Stimulated activated CD4-positive, alpha-beta T cell treated with anti-CD3 and anti-CD28 coated beads, TNF-alpha, amount 100 ng/mL, for 24 hours (primary cell): ENCODE measurements at places on chromosomes 7 and 10.

DNA sequence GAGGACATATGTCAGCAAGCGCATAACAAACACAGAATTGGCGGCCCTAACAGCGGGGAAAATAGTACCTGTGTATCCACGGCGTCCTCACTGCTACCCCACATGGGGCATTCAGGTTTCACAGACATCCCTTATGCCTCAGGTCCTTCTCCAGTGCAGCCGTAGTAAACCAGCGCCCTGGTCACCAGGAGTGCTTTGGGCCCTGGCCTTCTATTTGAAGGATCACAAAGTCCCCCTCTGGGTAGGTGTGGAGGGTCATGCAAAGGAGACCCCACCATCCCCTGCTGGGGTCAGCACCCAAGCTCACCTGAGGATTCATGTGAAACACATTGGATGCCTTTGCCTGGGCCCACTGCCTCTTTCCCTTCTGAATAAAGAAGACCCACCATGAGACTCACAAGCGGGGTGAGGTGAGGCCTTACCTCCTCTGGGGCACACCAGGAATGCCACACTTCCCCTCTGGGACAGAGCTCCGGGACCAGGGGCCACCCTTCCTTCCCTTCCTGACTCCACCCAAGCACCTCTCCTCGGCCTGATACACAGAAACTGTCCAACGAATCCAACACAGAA lies 18.8 kb downstream of the CLRN3 start:
- no peak for DNase-seq

GRCh38 chr7:31873816-31874597 lies 187.0 kb downstream of the PPP1R17 start:
- DNase-seq, result no peak

DNA sequence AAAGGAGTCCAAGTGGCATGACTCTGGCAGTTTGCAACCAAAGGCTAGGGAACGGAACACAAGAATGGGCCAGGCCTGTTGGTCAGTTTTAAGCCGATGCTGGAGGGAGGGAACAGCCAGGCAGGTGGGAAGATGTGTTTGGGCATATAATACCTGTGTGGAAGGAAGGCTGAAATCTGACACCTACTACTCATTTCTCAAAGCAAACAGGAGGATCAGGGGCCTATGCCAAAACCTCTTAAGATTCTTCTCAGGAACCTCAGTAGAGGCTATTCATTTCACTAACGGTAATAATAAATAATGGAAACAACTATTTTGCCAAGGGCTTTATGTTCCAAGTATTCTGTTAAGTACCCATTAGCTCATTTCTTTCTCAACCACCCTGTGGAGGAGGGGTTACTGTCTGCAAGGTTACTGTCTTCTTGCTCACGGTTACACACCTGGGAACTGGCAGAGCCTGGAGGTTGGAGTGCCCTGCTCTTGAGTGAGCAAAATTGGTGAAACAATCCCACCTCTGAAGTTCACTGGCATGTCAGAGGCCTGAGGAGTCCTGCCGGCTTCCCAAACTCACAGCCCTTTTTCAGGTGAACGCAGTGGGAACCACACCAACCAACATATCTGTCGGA lies 35.5 kb downstream of the GOT1 start:
- DNase-seq, result no peak

GRCh38 chr10:110209454-110209925 lies 2.1 kb downstream of the MXI1 start:
- peak; percentile 68 for DNase-seq

- no peak for DNase-seq
Observed at GRCh38 chr10:14645239-14645960, 129.3 kb downstream of the FAM107B start.

DNA sequence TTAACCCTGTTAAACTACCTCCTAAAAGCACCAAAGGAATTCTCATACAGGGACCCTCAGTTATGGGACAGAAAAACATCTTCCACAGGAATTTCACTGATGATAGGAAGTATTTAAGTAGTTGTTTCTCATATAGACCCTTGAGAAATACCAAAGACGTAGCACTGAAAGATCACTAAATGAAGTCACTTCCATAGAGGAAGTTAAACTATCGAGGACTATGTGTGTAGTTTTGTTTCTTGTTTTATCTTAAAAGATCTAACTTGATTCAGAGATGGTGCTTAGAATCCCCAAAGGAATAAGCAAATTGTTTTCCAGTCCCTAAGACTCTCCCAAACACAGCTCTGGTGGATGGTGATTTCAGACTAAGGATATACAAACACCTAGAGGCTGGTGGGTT lies 94.8 kb upstream of the AFAP1L2 start:
- DNase-seq, result no peak
